Stimulated activated CD4-positive, alpha-beta T cell treated with anti-CD3 and anti-CD28 coated beads, Interleukin-15, amount 100 ng/mL, for 1 hour (primary cell): ENCODE measurements at places on chromosomes 13 and 19.
A peak's percentile ranks its signal among the peaks of the same experiment; 100 is the strongest.

DNA sequence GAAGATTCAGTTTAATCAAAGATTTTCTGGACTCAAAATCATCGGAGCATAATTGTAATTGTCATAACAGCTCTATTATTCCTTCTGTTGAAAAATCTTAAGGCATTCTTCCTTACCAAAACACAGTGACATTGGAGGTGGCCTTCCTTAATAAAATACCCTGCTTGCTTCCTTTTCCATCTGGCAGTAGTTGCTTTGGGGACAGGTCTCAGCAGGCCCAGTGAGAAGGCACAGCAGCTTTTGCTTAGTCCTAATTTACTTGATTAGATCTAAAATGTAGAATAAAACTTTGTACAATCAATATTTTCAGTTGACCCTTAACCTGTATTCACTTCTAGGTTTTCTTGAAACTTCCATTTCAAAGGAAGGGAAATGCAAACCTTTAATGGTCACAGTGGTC is 471.6 kb downstream of the PCDH20 start:
- no peak for DNase-seq

DNA sequence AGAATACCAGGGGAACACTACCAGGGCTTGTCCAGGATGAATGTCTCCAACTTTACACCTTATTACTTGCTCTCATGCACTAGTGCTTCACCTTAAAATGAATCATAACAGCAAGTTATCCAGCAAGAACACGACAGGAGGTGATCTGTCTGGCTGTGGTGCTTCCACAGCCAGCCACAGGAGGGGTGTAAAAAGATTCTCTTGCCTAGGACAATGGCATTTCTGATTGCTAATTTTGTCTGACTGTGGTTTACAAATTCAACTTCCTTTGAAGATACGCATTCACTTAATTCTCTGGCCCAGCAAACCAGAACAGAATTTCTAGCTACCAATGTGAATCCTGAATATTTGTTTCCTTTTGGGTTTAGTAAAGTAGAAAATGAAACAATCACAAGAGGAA is 23.1 kb upstream of the COG3 start:
- no peak for DNase-seq

DNA sequence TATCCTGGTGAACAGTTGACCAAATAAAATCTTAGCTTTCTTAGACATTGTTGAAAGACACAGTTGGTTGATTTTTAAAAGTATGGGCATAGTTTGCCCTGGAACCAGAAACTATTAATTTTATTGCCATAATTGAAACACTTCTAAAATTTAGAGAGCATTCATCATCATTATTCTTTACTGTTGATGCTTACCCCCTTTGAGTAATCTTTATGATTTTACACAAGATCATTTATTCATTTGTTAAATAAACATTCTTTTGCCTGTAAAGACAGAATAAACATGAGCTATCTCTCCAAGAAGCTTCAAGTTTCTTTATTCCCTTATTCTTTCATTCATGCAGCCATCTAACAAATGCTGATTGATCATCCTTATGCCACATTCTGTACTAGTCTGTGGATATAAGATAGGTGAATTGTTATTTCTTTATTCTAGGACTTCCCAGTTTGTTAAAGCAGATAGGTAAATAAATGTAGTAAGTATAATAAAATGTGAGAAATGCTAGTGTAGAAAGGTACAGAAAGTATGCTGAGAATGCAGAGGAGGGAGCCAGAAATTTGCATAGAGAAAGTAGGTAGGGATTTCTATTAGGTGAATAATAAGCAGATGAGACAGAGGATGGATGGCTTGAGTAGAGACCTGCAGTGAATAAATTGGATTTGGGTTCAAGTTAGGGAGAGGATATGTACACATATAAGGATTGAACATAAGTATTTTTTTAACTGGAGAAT is 8.2 kb downstream of the SERTM1 start:
- no peak for DNase-seq

- no peak for DNase-seq
These were observed 9.0 kb upstream of the TNFRSF19 start for GRCh38 chr13:23561261-23561660.

DNA sequence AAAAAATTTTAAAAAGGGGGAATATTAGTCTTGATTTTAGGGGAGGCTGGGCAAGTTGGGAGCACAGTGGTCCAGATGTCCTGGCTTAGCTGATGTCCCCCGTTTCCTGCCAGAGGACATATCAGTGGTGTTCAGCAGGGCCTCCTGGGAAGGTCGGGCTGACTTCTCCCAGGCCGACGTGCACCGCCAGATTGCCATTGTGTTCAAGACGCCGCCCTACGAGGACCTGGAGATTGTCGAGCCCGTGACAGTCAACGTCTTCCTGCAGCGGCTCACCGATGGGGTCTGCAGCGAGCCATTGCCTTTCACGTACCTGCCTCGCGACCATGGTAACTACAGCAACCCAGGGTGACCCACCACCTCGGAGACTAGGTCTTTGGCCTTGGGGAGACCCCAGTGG is 6.4 kb upstream of the CLASRP start:
- DNase-seq, result no peak

- DNase-seq, result no peak
These were observed 79.9 kb upstream of the RAP2A start for GRCh38 chr13:97353927-97354675.

DNA sequence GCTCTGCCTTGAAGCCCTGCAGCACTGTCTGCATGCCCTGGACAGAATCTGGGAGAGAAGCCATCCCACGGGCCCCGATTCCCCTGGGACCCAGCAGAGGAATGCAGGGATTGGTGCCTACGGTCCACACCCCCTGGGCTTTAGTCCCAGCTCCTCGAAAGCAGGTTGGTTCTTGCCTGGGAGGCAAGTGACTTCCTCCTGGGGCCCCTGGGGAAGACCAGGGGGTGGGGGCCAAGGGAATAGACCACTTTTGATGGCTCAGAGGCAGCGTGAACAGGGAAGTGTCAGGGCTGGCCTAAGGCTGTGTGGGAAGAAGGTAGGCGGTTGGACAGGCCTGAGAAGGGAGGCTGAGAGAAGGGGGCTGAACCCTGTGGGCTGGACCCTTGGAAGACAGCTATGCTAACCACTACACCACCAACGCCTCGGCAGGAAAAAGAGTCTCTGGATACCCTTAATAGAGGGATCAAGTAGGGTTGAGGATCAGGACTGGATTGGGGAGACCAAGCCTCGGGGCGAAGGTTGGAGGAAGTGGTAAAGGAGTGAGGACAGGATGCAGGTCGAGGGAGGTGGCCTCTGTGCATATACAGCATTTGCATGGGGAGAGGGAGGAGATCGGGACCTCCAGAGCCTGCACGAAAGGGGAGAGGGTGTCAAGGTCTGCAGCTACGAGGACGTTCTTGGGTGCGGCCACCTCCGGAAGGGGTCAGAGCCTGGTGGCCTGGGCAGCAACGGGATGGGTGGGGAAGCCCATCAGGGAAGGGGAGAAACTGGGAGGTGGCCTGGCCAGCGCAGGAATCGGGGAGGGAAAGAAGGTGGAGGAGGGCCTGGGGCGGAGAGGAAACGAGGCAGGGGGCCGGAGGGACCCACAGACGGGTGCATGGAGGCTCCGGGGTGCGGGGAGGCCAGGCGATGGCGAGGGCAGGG is 709 bp downstream of the DPP9 start:
- DNase-seq, result no peak

- no peak for DNase-seq
These were observed 2.5 kb downstream of the COX6B2 start for GRCh38 chr19:55352040-55352439.

DNA sequence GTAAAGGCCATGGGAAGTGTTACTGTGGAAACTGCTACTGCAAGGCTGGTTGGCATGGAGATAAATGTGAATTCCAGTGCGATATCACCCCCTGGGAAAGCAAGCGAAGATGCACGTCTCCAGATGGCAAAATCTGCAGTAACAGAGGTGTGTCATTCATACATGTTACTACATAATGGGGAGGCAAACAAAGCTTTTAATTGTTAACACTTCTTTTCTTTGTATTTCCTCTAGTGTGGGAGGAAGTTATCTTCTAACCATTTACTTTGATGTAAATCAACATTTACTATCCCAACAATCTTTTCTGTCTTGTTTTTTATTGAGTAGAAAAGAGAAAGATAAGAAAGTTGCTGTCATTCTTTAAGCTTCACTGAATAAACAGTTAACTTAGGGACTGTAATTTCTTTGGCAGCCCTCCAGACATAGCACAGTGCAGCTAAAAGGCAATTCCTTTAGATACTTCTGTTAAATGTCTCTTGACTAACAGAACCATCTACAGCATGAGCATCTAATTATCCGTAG is 126.9 kb downstream of the ITGBL1 start:
- DNase-seq, result no peak

DNA sequence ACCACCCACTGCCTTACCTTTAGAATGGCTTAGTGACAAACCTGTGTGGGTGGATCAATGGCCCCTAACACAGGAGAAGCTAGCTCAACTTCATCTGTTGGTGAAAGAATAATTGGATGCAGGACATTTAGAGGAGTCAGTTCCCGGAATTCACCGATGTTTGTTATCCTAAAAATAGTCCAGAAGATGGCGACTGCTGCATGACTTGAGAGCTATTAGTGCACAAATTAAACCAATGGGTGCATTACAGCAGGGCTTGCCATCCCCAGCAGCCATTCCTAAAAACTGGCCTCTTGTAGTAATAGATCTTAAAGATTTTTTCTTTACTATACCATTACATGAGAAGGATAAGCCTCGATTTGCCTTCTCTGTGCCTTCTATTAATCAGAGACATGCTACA is 46.8 kb upstream of the ZNF726 start:
- DNase-seq, result no peak

DNA sequence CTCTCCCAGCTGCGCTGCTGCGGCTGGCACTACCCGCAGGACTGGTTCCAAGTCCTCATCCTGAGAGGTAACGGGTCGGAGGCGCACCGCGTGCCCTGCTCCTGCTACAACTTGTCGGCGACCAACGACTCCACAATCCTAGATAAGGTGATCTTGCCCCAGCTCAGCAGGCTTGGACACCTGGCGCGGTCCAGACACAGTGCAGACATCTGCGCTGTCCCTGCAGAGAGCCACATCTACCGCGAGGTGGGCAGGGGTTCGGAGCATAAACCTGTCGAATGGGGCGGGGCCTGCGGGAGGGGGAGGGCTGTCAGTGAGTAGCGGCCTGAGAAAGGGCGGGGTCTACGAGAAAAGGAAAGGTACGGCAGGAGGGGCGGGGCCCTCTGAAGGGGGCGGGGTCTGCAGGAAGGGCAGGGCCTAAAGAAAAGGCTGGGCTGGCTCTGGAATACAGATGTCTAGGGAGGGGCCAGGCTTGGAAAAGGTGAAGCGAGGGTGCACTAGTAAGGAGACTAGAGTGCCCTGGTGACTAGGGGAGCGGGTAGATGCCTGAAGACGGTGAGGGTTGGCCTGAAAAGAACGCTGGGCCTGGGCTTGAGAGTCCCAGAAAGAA is 3.6 kb downstream of the CD37 start:
- DNase-seq, result no peak

GRCh38 chr19:16366433-16367260 is 42.0 kb downstream of the KLF2 start:
- DNase-seq, result no peak

DNA sequence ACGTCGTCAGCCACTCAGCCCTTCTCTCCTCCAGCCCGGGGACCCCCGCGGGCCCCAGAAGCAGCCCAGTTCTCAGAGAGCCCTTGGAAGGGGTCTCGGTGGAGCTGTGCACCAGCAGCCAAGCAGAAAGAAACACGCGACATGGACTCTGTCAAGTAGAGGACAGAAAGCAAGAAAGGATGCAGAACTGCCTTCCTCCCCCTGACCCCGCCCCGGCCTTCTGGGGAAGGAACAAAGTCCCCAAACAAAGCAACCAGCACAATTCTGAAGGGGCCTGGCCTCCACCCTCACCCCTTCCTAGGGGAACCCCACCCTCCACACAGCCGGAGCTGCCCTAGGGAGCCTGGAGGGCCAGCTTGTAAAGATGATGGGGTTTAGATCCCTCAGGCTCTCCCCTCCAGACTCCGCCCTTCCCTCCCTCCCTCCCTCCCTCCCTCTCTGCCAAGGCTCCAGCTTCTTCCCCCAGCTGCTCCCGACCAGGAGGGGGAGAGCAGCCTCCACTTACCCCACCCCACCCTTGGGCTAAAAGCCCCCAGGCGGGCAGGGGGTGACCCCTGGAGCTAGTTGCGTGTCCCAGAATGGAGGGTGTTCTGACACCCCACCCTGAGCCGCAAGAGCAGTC is 7.8 kb downstream of the LYL1 start:
- no peak for DNase-seq

DNA sequence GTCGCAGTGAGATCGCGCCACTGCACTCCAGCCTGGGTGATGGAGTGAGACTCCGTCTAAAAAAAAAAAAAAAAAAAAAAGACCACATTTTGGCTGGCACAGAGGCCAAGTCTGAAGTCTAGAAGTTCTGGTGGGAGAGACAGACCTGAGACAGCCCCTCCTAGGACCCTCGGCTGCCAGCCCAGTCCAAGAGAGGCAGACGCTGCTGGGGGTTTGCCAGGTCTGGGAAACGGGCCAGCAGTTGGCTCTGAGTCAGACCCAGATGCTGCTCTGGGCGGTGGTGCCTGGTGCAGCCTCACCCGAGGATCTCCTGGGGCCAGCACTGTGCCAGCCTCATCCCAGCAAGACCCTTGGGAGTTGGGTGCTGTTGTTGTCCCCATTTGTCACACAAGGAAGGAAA is 5.8 kb downstream of the FCHO1 start:
- DNase-seq, result no peak

DNA sequence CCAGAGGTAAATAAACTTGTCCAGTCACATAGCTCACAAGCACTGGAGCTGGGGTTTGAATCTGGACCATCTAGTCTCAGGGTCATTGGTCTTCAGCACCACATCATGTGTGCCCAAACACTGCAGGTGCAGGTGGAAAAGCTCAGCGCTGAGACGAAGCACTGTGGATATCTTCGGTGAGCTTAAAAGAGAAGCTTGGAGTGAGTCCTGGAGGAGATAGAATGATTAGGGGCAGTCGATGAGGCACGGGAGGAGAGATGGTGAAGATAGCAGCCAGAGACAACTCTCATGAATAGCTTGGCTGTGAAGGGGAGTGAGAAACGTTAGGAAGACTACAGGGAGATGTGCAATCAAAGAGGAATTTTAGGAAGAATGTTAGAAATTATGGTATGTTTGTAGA is 389.3 kb downstream of the FGF9 start:
- DNase-seq, result no peak

DNA sequence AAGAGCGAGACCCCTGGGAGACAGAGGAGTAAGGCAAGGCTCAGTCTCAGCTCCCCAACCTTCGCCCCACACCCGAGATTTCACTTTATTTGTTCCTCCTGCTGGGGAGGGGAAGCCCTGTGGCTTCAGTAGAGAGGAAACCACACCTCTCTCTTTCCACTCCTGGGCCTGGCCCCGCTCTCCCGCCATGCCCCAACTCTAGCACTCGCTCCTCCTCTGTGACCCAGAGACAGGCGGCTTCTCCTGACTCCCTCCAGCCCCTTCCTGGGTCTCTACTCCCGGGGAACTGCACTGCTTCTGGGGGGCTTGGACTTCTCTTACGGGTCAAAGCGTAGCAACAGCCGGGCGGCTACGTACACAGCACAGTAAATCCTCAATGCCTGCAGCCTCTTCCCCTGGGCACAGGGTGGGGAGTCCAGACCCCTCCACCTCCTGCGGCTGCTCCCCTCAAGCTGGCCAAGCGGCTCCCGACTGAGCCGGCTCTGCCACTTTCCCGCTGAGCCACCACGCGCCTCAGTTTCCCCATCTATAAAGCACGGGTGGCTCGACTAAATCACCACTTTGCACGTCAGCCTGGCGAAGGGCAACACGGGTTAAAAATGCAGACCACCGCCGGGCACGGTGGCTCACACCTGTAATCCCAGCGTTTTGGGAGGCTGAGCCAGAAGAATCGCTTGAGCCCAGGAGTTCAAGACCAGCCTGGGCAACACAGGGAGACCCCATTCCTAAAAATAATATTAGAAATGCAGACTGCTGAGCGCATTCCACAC is 1.4 kb downstream of the RNF126 start:
- peak; percentile 53 for DNase-seq
